ENCODE measurements at places on chromosomes 11 and 22.

DNA sequence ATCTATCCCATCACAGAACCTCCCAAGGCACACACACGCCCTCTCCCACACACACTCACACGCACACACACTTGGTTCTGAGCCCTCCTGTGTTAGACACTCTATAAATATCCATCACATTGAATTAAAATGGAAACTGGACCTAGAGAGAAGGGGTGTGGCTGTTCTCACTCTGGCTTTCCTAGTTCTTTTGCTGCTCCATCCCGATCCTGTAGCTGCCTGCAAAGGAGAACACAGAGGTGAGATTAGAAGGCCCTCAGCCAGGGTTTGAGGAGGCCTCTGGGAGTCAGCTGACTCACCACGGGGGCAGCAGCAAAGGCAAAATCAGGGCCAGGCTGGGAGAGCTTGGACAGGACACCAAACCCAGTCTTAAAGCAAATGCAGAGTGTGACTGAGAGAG lies 192.3 kb upstream of the CADM1 start:
- DNase-seq = no peak

GRCh38 chr11:20226933-20227332 lies 66.7 kb upstream of the DBX1 start:
- DNase-seq = no peak

DNA sequence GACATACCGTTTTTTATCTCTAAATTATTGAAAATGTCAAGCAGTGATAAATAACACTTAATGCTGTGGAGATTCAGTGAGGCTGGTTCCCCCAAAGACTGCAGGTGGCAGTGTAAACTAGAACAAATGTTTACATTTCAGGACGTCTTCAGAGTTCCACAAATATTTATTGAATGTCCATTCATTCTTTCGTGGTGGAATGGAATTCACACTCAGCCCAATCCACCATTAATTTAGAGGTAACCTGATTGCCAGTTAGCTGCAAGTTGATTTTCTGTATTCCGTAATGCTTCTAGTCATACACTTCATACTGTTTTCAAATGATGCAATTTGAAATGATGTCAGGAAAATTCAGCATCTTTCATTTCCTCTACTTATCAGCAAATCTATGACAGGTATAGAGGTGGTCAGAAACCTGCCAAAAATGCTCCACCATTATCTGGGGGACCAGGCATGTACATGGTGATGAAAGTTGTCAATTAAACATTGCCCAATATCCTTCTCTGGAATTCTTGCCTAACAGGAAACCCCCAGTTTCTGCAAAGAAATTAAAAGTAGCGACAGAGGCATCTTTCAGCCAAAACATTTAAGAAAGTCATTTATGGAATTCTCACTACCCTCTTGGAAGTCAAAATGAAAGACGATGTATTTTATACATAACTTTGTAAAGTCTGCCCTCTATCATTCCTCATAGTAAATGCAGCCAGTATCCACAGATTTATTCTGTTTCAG lies 94.3 kb upstream of the BMAL1 start:
- no peak for DNase-seq

GRCh38 chr11:45180848-45181192 lies 34.4 kb downstream of the PRDM11 start:
- no peak for DNase-seq

- no peak for DNase-seq
Measured at GRCh38 chr11:122634501-122634900, 21.0 kb upstream of the UBASH3B start.

- no peak for DNase-seq
Measured at GRCh38 chr11:108405706-108406105, 61.6 kb downstream of the C11orf65 start.

- DNase-seq = no peak
Measured at GRCh38 chr11:75148436-75148983, 2.4 kb upstream of the SLCO2B1 start.

- no peak for DNase-seq
Measured at GRCh38 chr22:26827611-26828010, 170.2 kb downstream of the MIAT start.

DNA sequence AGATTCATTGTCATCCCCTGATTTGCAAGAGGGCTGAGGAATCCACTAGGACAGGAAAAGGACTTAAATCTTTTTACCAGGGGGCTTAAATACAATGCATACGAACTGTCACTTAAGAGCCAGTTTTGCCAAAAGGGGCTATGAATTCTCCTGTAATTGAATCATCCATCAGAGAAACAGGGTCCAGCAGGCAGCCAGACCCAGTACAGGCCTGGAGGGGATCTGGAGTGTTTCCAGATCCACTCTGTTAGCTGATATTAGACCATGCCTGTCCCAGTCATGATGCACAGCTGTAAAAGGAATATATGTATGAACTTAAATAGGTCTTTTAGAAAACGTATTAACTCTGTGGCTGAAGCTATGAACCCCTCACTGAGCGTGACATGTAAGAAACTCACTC lies 53.8 kb upstream of the PRSS23 start:
- DNase-seq = no peak

GRCh38 chr22:48567213-48567975 lies 1260.3 kb downstream of the BRD1 start:
- DNase-seq = no peak

GRCh38 chr11:118851970-118852369 lies 31.7 kb upstream of the CXCR5 start:
- DNase-seq = no peak

DNA sequence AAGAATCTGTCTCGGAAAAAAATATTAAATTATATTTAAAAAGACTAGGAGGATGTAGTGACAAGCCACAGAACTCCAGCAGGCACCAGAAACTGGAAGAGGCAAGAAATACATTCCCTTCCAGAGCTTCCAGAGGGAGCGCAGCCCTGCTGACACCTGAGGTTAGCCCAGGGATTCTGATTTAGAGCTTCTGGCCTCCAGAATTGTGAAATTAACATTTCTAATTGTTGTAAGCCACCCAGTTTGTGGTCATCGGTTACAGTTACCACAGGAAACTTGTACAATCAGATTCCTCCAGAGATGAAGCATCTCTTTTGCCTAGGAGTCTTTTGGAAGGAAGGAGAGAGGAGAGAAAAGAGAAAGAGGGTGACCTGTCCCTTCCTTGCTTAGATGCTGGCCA lies 6.4 kb upstream of the UBASH3B start:
- no peak for DNase-seq

DNA sequence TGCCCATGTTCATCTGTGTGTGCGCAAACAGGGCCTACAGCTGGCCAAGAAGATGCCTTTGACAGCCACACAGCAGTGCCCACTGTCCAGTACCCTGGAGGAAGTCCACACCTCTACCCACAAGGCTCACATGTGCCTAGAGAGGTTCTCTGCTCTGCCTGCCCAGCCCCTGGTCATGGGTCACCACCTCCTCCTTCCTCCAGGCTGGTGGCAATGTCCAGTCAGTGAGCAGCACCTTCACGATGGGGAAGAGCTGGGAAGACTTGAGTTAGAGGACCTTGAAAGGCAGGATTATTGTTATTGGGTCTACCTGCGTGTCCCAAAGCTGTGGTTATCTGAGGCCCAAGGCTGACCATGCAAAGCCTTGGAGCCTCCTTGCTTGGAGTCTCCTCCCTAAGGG lies 28.4 kb upstream of the TTC12 start:
- DNase-seq = no peak

DNA sequence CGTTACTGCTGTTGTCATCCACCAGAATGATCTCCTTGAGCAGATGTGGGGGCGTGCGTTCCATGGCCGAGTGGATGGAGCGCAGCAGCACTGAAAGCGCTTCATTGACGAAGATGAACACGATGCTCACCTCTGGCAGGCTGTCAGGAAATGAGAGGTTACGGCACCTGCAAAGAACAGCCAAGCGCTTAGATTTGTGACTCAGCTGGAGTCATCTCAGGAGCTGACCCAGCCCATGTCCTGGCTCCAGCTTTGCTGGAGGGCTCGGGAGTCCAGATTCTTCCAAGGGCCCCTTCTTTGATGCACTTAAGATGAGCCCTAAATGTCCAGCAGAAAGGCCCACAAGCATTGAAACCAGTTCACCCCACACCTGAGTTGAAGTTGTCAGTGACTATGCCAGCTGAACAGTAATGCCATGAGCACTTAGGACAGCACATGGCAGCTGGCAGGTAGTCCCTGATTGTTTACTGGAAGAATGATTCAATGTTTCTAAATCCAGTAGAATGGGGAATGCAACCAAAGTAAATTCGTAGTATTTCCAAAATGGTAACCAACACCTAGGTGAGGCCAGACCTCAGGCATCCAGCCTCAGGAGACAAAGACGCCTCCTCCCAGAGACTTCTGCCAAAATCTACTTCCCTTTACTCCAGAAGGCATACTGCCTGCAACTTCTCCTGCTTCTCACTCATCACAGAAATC lies 79.7 kb upstream of the CSNK2A3 start:
- no peak for DNase-seq

DNA sequence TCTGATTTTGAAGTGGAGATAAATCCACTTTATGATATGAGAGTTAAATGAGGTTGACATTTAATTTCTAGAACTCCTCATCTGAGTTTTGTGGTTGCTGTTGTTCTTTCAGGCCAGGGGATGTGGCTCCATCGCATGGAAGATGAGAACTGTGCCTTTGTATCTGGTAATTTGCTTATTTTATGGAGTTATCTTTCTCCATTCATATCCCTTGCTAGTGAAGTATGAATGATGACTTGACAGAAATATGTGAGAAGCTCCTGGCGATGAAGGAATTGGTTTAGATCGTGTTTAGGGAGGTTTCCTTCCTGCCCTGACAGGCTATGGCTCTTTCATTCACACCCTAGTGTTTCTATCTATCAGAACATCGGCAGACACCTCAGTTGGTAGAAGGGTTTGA lies 393.7 kb downstream of the ETS1 start:
- no peak for DNase-seq

GRCh38 chr11:134372961-134373360 lies 39.1 kb downstream of the B3GAT1 start:
- DNase-seq = no peak

- no peak for DNase-seq
Measured at GRCh38 chr11:126748793-126749192, 251.8 kb downstream of the KIRREL3 start.

- no peak for DNase-seq
Measured at GRCh38 chr22:46354176-46354992, 18.9 kb downstream of the TRMU start.

- DNase-seq = no peak
Measured at GRCh38 chr11:129259931-129260348, 67.8 kb upstream of the ARHGAP32 start.

DNA sequence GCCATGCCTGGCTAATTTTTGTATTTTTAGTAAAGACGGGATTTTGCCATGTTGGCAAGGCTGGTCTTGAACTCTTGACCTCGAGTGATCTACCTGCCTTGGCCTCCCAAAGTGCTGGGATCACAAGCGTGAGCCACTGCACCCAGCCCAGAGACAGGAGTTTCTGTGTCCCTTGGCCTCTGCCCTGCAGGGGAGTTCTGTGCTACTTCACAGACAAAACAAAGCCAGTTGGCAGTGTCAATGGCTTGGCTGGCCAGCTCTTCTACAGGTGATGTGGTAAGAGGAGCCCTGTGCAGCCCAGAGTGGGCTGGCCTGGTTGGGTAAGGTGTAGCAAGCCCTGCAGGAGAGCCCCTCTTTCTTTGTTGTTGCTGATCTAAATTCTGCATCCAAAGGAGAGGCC lies 60.5 kb upstream of the SHISAL1 start:
- DNase-seq = no peak

GRCh38 chr22:19719488-19720021 lies 3.8 kb upstream of the GP1BB start:
- no peak for DNase-seq

- no peak for DNase-seq
Measured at GRCh38 chr11:27910186-27910931, 197.6 kb downstream of the KIF18A start.

DNA sequence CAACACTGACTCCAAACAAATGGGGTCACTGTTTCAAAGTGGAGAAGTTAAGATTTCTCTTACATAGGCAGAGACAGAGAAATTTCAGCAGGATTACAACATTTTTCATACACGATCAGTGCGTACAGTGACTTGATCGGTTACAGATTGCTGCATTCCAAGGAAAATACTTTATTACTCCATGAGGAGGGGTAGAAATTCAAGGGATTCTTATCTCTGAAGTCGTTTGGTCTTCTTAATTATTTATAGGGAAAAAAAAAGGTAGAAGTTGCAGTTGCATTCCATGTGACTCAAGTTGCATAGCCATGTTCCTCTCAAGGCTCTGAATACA lies 10.7 kb upstream of the SMIM38 start:
- no peak for DNase-seq

- no peak for DNase-seq
Measured at GRCh38 chr11:62883673-62884072, 3.0 kb downstream of the SLC3A2 start.

DNA sequence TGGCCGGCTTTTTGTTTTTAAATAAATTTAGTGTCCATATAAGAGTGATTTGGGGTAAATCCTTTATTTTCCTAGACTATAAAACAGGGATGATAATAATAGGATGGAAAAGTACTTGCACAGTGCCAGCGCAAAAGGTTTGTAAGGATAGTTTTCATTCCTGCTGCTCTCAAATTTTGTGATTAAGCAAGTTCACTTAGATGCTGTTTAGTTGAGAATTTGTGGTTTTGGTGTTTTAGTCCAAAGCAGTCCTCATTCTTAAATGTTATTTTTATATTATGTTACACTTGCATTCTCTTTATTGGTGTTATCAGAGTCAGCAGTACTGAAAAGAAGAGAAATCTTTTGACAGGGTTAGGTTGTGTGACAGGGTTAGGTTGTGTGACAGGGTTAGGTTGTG lies 47.9 kb downstream of the PPP6R3 start:
- DNase-seq = no peak

DNA sequence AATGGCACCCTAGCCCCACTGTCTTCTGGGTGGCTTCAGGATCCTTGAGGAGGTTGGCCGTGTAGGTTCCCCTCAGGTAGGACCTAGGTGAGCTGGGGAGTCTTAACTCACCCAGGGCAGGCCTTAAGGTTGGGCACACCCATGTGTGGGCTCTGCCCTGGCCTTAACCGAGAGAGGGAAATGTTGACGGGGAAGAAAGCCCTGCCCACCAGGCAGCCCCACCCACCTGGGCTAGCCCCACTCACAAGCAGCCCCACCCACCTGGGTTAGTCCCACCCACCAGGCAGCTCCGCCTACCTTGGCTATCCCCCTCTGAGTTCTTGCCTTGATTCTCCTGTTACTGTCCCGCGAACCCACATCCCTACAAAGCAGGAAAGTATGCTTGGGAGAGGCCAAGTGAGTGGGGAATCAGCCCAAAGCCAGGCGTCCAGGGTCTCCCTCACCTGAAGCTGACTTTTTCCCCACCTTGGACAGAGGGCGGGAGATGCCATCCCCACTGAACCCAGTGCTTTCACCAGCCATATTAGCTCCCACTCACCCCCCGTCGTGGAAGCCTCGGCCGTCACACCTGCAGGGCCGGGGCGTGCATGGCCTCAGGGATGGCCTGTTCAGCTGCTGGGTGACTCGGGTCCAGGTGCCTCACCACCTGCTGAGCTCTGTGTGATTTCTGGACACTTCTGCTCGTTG lies at the start of gene MYEOV:
MYEOV (plus strand) TSS at position 337 of the 687 bp plus-strand sequence. CDS start 1,200 bp downstream, outside the sequence.
- no peak for DNase-seq

Measured in SIG-M5 (cell line).